Activated CD4-positive, alpha-beta T cell treated with anti-CD3 and anti-CD28 coated beads, Interleukin-2, amount 10 ng/mL, durations not matched to agents 7 days and 5 days (primary cell): ENCODE measurements at places on chromosomes 1 and 21.

- no peak for DNase-seq
Observed at GRCh38 chr1:78070758-78071157, 25.0 kb downstream of the GIPC2 start.

- DNase-seq, result no peak
Observed at GRCh38 chr1:41589395-41589794, 104.9 kb upstream of the EDN2 start.

DNA sequence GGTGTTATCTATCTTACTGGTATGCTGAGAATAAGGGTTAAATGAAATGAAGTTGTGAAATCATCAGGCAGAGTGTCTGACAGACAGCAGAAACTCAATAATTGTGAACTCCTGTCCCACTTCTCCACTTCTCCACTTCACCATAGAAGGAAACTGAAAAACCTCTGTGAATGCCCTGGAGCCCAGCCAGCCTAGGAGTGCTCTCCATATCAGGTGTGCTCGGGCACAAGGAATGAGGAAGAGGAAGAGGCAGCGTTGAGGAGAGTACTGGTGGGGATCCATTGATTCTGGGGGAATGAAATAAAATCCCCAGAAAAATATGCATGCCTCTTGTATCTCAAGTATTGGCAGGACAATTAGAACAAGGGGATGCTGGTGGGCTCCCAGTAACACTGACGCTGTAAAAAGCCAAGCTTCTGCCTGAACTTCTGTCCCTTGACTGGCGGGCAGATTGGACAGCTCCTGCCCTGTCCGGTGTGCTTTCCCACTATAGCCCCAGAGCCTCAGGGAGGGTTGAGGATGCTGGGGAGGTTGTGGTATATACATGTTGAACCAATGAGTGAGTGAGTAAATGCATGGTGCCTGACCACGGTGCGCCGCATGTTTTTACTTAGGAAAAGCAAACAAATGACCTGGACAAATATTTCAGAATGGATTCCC, 47.7 kb downstream of the NMNAT2 start:
- DNase-seq, result no peak

- no peak for DNase-seq
Observed at GRCh38 chr1:213369465-213369864, 318.4 kb downstream of the RPS6KC1 start.

DNA sequence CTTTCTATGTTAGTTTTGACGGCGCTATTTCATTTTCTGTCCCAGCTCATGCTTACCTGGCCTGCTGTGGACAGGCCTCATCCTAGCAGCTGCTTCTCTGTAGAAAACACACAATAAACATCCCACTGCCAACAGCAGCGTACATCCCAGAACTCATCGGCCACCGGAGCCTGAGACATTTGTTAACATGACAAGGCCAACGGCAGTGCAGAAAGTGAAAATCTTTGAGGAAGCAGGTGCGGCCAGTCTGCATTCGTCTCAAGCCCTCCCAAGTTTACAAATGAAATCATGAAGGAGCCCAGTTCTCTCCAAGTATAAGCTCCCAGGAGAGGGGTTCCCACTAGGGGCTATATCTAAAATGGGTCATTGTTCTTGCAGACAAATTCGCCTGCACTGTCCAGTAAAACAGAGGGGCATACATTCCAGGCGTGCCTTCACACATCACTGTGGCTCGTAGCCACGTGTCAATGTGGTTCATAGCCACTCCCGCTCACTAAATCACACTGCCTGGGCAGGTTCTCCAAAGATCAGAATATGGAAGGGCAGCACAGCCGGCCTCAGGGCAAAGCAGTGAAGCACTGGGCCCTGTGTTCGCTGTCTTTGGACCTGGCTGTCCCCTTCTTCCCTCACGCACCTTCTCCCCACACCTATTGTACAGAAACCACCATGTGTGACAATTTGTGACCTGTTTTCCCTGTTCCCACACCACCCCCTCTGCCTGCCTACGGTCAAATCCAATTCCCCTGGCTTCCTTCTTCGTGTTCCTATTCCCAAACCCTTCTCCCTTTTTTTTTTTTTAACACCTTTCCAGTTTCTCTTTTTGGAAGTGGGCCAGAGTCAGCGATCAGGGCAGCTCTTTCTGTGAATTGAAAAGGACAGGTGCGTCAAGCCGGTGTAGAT, 27.0 kb upstream of the ABCG1 start:
- DNase-seq, result no peak

- DNase-seq, result no peak
Observed at GRCh38 chr1:182974506-182975191, 21.7 kb upstream of the SHCBP1L start.

- DNase-seq, result no peak
Observed at GRCh38 chr1:48216941-48217340, 5.6 kb upstream of the SLC5A9 start.

- peak; percentile 83 for DNase-seq
Observed at GRCh38 chr1:207797229-207797973, 45.5 kb downstream of the CD46 start.

DNA sequence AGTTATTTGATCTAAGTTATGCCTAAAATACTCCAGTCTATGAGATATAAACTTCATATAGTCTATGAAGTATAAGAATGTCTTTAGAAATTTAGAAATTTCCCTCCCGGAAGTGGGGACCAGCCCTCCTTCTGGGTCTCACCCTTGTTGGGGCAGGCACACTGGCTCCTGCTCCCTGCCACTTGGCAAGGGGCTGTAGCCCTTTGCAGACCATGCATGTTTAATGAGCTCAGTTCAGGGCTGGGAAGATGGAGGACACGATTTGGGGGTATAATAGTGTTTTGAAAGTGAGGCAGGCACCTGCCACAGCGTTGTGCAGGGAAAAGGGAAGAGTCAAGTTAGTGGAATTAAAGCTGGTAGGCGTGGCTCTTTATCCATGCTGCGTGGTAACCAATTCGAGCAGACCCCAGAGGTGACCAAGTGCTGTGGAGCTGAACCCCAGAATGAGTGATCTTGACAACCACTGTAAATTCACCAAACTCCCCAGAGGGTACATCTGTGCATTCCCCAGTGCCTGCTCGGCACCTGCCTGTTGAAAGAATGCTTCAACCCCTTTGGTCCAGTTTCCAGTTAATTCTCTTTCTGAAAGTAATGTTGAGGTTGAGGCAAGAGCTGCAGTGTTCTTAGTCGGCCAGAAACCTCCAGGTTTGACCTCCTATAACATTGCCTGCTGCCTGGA, 79.6 kb downstream of the DOP1B start:
- DNase-seq, result no peak

- peak; percentile 70 for DNase-seq
Observed at GRCh38 chr1:17438318-17439249, 893 bp downstream of the RCC2 start.
